Sciatic nerve (tissue), 2 donors: ENCODE measurements at places on chromosomes 2 and 18.

DNA sequence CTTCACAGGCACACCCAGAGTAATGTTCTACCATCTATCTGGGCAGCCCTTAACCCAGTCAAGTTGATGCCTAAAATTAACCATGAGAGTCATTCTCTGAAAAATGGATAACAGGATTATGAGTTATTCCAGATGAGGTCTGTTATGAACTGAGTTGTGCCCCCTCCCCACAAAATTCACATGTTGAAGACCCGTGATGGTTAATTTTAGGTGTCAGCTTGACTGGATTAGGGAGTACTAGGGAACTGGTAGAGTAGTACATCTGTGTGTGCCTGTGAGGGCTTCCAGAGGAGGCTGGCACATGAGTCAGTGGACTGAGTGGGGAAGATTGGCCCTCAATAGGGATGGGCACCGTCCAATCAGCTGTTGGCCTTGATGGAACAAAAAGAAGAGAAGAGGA is 110.4 kb upstream of the MYCN start:
- no peak for DNase-seq

GRCh38 chr2:189580241-189580651 is 340 bp downstream of the SLC40A1 start:
- DNase-seq = peak; percentile 67

DNA sequence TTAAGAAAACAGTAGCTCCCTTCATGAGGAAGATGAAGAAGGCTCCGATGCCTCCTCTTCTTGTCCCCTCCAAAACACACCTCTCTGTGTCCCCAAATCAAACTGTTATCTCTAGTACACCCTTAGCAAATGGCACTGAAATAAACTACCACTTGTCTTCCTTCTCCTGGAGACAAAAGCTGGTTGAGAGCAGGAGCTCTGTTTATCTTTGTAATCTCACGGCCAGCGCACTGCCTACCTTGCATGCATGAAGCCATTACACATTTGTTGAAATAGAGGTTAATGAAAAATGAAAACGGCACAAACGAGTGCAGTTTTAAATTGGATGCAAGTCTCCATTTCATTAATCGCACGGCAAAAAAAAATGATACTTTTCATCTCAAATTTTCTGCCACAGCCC is 113.7 kb downstream of the EPB41L3 start:
- no peak for DNase-seq

DNA sequence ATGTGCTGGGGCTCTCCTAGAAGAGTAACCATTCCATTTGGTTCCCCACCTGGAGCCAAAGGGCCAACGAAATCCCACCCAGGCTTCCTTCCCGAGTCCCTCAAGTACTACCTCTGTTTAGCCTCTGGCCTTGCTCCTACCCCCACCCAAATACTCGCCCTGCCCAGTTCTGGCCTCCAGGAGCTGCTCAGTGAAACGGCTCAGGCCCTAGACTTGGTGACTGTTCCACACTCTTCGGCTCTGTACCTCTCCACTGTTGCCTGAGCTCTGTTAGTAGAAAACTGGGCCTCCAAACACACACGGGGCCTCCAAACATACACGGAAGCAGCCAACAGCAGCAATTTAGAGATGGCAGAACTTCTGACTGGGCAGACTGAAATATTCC is 4.2 kb downstream of the OTX1 start:
- DNase-seq = no peak

GRCh38 chr2:232049350-232049749 is 87.8 kb downstream of the DIS3L2 start:
- no peak for DNase-seq

DNA sequence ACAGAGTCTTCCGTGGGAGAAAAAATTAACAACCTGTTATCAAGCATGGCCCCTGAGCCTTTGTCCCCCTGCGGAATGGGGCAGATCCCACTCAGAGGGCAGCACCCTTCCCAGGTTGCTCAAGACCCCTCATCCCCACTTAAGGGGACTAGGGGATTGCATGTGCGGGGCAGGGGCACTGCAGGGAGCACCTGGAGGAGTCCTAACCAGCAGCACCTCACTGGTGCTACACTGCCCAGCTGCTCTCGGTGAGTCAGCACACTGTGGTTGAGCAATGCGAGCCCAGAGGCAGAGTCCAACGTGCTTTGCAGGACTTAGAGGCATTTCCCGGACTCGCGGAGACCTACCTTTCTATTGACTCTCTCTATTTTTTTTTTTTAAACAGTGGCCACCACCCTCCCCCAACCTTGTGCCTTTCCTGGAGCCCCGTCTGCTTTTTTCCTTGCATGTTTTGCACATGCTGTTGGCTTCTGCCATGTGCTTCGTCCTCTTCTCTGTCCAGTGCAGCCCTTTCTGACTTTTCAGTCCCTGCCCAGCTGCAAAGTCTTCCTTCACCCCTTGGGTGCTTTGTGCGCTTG is 74.0 kb downstream of the IL1R2 start:
- no peak for DNase-seq

DNA sequence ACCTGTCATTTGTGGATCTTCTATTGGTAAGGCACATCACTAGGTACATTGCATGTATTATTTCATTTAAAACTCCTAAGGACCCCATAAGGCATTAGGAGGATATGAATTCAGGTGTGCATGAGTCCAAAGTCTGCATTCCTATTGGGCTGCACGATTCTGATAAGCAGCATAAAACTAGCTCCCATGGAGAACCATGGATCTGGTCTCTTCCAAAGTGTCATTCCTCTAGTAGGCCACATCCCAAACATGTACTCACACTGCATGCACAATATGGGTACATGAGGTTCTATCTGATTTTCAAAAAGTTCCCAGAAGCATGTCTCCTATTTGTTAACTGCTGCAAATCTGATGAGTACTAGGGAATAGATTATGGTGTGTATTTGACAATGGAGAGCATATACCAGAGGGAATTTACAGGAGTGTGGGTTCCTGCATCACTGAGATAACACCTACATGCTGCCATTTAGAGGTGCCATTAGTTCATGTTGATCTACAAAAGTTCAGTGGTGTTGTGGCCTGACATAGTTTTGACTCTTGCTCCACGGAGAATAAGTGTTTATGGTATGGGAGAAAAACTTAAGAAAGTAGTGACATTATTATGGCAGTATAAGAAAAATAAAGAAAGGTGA is 11.3 kb downstream of the CYTIP start:
- DNase-seq = no peak

DNA sequence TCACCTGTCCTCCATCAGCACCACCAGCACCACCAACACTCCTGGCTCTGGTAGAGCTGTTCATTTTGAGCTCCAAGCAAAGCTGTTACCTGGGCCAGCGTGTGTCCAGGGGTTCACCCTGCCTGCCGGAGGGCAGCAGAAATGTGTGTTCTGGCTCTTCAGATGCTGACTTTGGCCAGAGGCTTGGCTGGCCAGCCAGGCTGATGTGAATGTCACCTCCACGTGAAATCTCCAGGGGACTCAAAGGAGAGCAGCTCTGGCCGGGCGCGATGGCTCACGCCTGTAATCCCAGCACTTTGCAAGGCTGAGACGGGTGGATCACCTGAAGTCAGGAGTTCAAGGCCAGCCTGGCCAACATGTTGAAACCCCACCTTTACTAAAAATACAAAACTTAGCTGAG is 33.5 kb downstream of the CIB4 start:
- DNase-seq = no peak

GRCh38 chr18:9961041-9961440 is 47.2 kb downstream of the VAPA start:
- DNase-seq = no peak

- no peak for DNase-seq
Observed at GRCh38 chr2:182593394-182593975, 122.6 kb upstream of the DNAJC10 start.

DNA sequence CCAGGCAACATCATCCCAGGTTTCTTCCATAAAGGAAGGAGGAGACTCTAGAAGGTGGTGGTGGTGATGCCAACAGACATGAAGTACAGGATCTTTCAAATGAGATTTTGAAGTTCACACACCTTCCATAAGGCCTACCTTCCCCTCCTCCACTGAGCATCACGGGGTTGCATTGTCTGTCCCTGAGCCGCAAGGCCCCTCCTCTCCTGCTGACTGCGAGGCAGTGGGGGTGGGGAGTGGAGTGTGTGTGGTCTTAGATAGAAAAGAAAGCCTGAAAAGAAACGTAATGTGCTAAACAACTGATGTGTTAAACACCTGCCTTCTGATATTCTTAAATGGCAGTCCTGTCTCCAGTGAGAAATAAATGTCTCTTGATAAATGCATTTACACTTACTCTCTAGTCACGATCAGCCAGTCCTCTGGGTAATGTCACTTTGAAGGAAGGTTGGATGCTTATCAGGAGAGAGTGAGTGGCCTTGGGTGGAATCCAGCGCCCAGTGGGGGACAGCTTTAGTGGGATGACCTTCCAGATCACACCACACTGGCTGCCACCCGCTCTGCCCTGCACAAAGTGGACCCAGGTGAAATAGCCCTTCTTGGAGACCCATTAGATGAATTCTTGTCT is 5.5 kb upstream of the SCYGR5 start:
- no peak for DNase-seq
